ENCODE measurements at places on chromosomes 7 and 10. TPM values are rescaled to one million over a fixed set of nuclear protein-coding genes. Genes with fewer than 3 reads are reported as not detected.

DNA sequence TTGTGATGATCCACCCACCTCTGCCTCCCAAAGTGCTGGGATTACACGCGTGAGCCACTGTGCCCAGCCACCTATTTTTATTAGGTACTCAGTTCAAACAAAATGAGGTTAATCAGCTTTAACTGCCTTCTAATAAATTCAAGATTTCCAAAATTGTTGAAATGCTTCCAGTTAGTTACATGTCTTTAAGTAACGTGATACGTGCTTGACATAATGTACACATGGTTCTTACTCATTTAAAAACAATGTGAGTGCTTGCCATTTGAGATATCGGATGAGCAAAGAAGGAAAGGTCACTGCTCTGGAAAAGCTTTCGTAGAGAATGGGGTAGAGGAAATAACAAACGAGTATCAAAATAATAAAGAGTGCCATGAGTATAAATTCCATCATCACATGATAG, 83.6 kb downstream of the KMT2E start:
- DNase-seq, result no peak

EEF1AKMT2 gene
- total RNA-seq, result 33.6 TPM

DNA sequence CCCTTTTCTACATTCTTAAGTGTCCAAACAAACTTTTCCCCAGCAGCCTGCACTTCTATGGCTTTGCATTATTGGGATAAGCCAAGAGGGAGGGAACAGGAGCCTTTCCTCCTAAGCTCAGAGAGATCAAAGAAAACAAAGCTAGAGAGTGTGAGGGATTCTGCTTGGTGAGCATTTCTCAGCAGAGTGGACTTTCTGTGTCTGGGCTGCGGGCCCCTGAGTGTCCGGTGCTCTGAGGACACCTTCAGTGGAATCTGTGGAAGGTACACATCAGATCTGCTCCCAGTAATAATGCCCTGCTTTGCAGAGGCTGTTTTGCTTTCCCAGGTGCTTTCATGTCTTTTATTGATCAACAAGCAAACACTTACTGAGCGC, 50.2 kb downstream of the KCNMA1 start:
- DNase-seq, result peak; percentile 20

PLAC9 gene
- 65.6 TPM for total RNA-seq

GRCh38 chr7:82926477-82926876, 236.2 kb downstream of the PCLO start:
- peak; percentile 23 for DNase-seq

DNA sequence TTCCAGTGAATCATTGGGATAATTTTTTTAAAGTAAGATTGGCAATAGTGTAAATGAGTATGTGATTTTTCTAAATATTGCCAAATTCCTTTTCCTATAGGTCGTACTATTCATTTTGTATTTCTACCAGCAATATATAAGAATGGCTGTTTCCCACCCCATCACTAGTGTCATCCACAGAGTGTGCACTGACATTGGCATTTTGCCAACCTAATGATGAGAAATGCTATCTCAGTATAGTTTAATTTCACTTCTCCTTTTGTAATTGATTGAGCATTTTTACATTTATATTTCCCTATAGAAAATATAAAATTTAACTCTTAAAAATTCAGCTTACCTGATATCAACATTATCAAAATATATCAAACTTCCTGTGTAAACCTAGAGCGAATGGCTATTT, 17.6 kb upstream of the TMEM26 start:
- DNase-seq, result no peak

DNA sequence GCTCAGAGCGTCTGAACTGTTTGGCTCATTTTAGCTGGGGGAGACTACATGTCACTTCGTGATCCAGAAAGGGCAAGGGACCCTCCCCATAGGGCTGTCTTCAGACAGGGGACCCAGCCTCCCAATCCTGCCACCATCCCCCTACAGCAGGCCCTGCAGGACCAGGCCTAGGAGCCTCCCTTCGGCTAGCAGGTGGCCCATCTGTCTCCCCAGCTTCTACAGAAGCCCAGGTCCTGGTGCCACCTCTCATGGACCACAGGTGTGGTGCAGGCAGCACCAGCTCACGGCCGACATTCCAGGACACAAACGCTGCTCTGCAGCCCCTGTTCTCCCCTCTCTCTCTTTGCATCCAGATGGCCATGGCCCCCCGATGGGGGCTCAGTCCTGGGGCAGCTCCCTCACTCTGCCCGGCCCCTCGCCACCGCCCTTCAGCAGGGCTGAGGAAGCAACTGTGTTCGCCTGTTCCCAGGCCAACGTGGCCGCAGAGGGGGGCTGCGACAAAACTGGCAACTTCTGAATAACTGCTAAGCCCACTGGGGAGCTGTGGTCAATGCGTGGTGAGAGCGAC, 10.3 kb downstream of the TECPR1 start:
- no peak for DNase-seq

DNA sequence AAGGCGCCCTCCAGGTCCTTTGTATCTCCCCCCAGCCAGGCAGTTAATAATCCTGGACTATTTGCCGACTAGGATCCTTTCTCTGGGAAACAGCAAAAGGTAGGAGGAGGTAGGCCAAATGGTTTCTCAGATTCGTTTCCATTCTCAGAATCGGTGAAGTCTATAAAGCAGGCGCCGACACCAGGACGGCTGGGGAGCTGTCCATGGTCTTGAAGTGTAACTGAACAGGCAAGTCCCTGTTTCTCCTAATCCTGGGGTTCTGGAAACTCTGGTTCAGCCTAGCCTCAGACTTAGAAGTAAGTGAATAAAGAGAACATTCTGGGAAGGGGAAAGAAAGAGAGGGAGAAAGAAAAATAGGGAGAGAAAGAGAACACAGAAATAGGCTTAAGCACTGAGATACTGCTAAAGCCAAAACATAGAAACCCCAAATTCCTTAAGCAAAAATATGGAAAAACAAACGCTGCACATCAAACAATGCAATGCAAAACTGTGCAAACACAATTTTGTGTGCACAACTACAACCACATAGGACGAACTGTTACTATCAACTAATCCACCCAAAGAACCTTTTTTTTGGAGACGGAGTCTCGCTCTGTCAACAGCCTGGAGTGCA, 11.1 kb upstream of the INA start:
- DNase-seq, result peak; percentile 84

DNA sequence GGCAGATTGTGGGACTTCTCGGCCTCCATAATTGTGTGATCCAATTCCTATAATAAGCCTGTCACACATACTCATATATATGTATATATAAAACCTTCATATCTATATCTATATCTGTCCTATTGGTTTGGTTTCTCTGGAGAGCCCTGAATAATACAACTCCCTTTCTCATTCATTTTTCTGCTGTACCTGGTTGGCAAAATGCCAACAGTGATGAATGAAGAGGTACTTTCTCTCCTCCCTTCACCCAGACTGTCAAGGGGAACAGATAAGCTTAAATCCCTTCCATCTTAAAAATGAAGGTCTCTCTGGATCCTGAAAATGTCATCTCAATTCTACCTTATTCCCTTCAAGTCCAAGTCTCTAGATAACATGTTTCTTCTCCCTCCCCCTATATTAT, 60.3 kb upstream of the FOXP2 start:
- DNase-seq, result no peak

GRCh38 chr7:102860351-102860811, 52.4 kb upstream of the LRRC17 start:
- DNase-seq, result no peak

- DNase-seq, result peak; percentile 68
Measured at GRCh38 chr10:73759512-73760115, 15.4 kb downstream of the SEC24C start.

DNA sequence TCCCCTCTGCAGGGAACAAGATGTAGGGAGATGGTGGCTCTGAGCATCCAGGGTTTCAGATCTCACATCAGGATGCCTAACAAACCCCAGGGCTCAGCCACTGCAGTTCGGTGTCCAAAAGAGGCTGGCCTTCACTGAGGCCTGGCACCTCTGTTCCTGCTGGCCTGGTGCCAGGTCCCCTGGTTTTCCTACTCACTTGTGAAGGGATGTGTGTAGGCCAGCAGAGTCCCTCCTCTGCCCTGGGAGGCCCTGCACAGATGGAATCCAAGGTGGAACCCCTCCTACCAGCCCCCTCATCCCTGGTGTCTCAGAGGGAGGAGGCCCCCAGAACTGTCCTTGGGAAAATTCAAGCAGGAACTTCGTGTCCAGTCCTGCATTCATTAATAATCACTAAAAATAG, 260.6 kb downstream of the CCSER2 start:
- DNase-seq, result peak; percentile 22

BUB3 gene
- 67.9 TPM for total RNA-seq
